Bronchial epithelial cell (primary cell): ENCODE measurements at places on chromosomes 12 and 14. TPM values are rescaled to one million over a fixed set of nuclear protein-coding genes. Genes with fewer than 3 reads are reported as not detected.
A peak's percentile ranks its signal among the peaks of the same experiment; 100 is the strongest.

The SLC25A47 gene
- total RNA-seq = not detected in 2 replicates

The CLEC4D gene
- total RNA-seq = not detected in 2 replicates

The COX8C gene
- total RNA-seq = not detected in 2 replicates

The PLA2G1B gene
- not detected in 2 replicates for total RNA-seq

The APAF1 gene
- total RNA-seq = 9.1 and 12.4 TPM in 2 replicates

DNA sequence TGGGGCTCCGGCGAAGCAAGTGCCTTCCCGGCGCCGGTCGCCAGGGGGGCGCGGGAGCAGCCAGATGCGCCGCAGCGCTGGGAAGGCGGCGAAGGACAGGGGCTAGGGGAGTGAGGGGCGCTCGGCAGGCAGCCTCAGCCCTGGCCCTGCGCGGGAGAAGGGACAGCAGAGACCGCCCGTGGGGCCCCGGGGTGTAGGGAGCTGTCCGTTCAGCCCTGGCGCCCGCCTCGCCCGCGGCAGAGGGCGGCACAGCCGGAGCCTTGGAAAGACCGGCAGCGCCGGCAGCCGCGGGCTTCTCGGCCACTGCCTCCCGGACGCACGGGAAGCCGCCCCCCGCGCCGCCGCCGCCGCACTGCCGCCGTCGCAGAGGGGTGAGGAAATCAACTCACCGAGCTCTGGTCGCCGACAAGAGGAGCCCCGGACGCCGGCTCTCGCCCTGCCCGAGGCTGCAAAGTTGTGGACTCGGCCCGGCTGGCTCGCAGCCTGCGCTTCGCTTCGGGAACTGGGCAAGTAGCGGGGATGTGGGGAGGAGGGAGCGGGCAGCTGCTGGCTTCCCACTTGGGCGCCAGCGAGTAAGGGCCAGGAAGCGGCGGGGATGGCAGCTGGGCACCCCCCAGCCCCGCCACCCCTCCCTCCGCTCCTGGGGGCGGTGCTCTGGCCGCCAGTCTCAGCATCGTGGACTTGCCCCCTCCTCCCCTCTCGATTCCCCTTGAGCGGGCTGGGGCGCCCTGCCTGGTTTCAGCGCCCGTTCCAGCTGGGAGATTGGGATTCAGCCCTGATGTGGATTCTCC lies at the start of gene ZDHHC22:
TSS of gene ZDHHC22 (minus strand) at position 578 of the 791 bp plus-strand sequence. CDS start 2,053 bp downstream, outside the sequence.
- DNase-seq = no peak

GRCh38 chr12:3204143-3204542 lies 127.0 kb downstream of the TSPAN9 start:
- DNase-seq = peak; percentile 64

GRCh38 chr14:67722293-67722692 lies 20.6 kb downstream of the RDH12 start:
- no peak for DNase-seq

DNA sequence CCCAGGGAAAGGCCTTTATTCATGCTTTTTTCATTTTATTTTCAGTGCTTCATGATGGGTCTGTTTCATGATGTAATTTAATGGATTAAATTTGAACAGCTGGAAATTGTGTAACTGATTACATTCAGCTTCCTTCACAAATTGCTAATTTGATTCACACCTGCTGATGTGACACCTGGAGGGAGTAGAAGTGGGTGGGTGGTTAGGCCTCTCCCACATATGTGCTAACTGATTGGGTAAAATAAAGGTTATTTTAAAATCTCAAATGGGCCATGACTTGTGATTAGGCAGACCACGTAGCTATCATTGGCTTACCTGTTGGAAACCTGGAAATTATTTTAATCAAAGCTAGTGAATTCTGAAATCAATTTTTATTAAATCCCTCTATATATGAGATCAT lies 142.1 kb downstream of the GXYLT1 start:
- no peak for DNase-seq

DNA sequence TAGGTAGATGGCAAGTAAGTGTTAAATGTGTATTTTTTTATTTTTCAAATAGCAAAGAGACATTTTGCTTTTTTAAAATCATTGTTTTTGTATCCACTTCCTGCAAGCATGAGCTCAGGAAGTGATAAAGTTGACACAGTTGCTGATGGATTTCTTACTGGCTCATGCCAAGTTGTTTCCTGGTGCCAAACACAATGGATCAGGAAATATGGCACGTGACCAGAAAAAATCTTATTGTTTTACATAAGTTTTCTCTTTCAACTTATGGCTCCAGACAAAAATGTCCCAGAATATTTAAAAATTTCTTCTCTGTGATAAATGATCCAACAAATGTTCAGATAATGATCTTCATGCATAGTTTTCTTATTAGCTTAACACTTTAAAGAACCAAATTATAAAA lies 1279.1 kb upstream of the FLRT2 start:
- no peak for DNase-seq

DNA sequence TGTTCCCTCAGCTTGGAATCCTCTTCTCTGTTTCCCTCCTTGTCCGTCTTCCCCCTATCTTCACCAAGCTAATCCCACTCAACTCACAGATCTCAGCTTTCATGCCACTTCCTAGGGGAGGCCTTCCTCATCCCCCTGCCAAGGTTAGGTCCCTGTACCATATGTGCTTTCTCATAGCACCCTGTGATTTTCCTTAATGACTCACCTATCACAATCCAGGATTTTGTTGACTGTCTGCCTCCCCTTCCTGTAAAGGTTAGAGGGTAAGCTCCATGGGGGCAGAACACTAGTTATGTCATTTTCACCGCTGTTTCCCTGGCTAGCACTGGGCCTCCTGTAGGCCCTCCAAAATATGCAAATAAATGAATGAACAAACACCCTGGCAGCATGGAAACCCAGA lies 57.6 kb downstream of the CRADD start:
- no peak for DNase-seq
